ENCODE measurements at places on chromosomes 11 and 22. TPM values are rescaled to one million over a fixed set of nuclear protein-coding genes. Genes with fewer than 3 reads are reported as not detected.

RIN1 gene
- total RNA-seq = 0.68 TPM

OVCH2 gene
- not detected for total RNA-seq

OR56A3 gene
- total RNA-seq = not detected

DNA sequence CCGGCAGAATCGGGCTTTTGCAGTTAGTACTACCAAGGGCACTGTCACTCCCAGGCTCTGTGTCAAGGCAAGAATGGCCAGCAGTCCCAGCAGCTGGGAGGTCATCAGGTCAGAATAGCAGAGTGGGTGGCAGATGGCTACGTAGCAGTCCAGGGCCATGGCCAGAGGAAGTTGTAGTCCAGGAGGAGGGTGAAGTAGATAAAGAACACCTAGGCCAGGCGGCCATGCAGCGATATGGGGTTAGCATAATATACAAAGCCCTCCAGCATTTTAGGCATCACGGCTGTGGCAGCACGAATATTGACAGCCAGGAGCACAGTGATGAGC is 52.1 kb downstream of the RRM1 start:
- DNase-seq = no peak

DNA sequence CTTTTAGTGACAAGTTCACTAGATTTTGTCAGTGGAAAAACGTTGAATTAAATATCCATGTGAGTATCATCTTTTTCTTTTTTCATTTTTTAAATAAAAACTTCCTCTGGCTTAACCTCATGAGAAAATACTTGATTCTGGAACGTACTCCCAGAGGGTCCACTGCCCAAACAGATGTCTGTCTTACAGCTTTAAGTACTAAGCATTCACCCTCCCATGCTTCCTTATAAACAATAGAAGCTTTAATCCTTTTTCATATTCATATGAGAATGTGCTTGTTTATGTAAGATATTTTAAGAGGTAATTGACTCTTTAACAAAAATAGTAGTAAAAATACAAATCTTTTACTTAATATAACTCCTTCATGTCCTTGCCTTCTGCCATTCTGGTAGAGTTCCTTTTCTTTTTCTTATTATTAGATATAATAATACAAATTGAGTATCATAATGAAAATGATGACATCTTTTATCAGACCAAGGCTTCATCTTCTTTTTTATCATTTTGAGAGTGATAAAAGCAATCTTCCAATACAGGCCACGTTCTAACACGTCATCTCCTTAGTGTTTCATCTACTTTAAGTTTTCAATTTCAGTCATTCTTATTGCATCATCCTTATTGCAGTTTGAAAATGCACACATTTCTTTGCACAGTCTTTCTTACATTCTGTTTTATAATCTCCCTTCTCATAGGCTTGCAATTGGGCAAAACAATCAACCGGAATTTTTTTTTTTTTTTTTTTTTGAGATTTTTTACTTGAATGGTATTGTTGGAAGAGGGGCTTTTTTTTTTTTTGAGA is 69.5 kb upstream of the MYO18B start:
- DNase-seq = no peak

GRCh38 chr11:69285091-69285490 is 8.9 kb upstream of the MYEOV start:
- DNase-seq = no peak

GRCh38 chr11:18773681-18774080 is 17.9 kb downstream of the PTPN5 start:
- DNase-seq = no peak

GRCh38 chr11:113546757-113547507 is 71.7 kb upstream of the DRD2 start:
- peak; percentile 15 for DNase-seq

DNA sequence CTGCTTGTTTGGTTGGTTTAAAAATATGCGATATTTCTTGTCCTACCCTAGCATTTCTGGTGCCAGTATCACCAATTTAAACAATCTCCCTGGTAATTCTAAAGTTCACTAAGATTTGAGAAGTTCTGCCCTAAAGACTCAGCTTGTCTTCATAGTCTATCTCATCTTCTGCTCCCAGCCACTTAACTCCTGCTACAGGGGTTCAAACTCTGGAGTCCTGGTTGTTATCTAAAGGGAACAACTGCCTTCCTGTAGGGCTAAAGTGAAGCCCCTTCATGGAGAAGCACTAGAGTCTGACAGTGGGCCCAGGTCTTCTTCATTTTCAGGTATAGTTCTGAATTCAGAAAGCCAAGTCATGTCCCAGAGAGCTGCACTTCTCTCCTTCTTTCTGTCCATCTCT is 73.2 kb downstream of the CTNND1 start:
- no peak for DNase-seq

Measured in activated CD8-positive, alpha-beta memory T cell treated with anti-CD3 and anti-CD28 coated beads, Interleukin-2, amount 10 ng/mL, durations not matched to agents 7 days and 5 days (primary cell).